ENCODE measurements at places on chromosomes 3 and 15.

GRCh38 chr3:169841171-169841570 is 28.5 kb upstream of the LRRC34 start:
- DNase-seq = no peak

GRCh38 chr3:139481116-139481515 is 4.8 kb upstream of the RBP2 start:
- DNase-seq = no peak

GRCh38 chr15:92102395-92102755 is 248.9 kb downstream of the SLCO3A1 start:
- no peak for DNase-seq

DNA sequence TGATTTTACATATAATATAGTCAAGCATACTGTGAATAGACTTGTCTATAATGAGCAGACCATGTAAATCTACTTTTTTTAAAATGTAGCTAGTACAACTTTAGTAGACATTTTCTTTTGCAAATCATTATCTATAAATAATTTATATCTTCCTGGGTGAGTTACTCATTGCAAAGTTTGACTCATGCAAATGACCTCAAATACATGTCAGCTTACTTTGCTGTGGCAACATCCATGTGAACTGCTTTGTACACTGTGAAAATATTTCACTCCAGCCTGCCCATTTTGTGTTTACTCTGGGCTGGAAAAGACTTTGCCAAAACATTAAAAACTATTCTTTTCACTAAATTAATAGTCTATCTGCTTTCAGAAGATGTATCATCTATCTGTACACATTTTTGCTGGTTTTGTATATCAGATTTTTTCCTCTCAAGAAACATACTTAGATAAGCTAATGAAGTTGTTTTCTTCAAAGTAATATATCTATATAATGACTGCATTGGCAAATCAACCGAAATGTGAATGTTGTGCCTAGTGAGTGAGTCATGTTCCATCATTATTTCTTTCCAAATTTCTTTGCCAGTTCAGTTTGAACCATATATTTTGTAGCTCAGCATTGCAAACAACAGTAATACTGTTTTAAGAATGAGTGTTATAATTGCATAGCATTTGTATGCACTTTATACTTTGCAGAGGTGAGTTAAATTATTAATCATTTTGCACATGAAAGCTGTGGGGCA is 26.5 kb downstream of the IGSF10 start:
- peak; percentile 90 for DNase-seq

GRCh38 chr15:32718821-32719716 is 1.3 kb downstream of the GREM1 start:
- DNase-seq = peak; percentile 70

DNA sequence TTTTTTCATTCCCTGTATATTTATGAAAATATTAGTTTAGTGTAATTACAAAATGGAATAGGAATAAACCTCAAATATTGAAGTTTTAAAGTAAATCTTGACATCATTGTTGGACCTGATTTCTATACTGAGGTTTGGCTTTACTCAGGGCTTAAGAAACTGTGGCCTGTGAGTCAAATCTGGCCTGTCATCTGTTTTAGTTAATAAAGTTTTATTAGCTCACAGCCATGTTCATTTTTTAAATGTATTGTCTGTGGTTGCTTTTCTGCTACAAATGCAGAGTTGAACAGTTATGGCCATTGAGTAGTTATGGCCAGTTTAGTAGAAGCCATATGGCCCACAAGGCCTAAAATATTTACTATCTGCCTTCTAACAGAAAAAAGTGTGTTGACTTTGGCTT is 80.7 kb downstream of the DIPK2A start:
- peak; percentile 9 for DNase-seq

- DNase-seq = peak; percentile 94
Measured at GRCh38 chr3:184017672-184018423, at the start of gene ABCC5. ABCC5 (minus strand) TSS chr3:184017884; CDS start chr3:184014392, 3,492 bp downstream.

DNA sequence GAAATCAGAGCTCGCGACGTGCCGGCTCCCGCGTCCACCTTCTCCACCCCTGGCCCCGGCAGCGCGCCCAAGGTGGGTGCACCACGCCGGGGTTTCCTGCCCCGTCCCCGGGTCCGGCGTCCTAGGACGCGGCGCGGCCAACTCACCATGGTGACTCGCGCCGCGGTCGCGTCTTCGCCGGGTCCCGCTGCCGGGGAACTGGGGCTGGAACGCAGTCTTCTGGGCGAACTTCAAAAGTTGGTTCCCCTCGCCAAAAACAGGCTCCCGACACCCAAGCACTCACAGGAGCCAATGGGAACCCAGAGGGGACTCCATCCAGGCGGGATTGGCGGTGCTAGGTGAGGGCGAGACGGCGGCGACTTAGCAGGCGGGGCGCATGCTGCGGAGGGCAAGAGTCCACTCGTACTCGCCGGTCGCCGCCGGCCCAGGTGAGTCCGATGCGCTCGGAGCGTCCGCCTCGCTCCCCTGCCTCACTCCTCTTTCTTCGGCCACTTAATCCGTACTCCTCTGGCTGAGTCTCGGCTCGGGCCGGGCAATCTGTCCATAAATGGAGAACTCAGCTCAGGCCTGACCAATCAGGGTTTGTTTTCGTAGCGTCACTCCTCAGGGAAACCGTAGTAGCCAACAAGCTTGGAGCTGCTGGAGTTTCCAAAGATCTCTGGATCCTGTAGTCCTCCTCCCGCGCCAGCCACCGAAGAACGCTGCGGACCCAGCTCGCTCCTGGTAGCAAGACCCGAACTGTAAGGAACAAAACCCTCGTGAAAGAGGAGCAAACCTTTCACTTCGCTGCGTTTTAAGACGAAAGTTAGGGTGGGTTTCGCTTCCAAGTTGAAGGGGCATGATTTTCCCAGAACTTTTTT is at the start of gene MYO1E:
Gene MYO1E (minus strand): TSS at position 520 of the 860 bp plus-strand sequence. CDS start 371 bp downstream, at position 149.
- DNase-seq = peak; percentile 97

- peak; percentile 59 for DNase-seq
Measured at GRCh38 chr15:47516558-47516957, 200.7 kb upstream of the SEMA6D start.

DNA sequence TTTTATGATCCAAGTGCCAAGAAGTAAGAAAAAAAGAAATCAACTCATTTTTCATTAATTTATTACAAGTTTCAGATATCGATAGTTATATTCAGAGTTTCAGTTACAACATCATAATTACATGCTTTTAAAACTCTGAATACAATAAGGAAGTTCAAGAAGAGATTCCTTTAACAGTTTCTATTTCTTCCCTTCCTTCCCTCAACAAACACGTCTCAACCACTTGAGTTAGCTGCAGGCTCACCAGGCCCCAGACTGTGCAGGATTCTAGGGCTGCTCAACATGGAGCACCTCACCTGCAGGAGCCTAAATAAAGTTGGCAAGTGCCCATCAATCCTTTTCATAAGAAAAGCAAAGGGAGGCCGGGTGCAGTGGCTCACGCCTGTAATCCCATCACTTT is 79.2 kb upstream of the FNDC3B start:
- DNase-seq = no peak

GRCh38 chr3:38793721-38794120 is 22.3 kb downstream of the SCN10A start:
- no peak for DNase-seq
